ENCODE measurements at places on chromosomes 3 and 15. TPM values are rescaled to one million over a fixed set of nuclear protein-coding genes. Genes with fewer than 3 reads are reported as not detected.

DNA sequence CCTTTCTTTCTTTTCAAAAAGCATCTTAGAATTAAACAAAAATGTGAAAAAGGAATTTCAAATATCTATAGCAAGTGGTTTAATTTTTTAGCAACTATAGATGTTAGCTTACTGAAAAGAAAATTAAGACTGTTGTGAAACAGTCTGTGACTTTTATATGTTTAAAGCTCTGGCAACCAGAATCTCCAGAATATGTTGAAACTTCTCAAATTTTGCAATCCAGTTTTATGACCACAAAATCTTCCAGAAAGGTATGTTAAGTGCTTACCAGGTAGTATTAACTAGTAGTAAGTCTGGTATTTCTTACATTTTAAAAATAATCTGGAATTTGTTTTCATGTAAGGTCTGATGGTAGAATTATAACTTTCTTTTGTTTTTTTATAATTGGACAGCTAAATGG, 235.0 kb downstream of the SLC9A9 start:
- no peak for DNase-seq

DNA sequence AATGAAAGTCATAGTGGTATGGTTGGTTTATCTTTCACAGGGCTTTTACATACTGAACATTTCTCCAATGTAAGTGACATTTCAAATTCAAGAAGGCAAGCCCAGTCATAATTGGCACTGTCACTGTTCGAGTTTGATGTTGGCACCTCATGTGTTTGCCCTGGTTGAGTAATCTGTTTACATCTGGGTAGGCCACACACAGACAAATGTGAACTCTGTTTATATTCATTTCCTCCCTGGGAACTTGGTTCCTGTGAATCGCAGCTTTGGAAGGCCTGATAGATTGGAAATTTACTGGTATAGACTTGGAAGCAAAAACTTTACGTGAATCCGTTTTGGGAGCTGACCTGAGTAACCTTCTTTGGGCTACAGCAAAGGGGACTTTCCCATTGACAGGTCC, 395.2 kb upstream of the AZI2 start:
- no peak for DNase-seq

DNA sequence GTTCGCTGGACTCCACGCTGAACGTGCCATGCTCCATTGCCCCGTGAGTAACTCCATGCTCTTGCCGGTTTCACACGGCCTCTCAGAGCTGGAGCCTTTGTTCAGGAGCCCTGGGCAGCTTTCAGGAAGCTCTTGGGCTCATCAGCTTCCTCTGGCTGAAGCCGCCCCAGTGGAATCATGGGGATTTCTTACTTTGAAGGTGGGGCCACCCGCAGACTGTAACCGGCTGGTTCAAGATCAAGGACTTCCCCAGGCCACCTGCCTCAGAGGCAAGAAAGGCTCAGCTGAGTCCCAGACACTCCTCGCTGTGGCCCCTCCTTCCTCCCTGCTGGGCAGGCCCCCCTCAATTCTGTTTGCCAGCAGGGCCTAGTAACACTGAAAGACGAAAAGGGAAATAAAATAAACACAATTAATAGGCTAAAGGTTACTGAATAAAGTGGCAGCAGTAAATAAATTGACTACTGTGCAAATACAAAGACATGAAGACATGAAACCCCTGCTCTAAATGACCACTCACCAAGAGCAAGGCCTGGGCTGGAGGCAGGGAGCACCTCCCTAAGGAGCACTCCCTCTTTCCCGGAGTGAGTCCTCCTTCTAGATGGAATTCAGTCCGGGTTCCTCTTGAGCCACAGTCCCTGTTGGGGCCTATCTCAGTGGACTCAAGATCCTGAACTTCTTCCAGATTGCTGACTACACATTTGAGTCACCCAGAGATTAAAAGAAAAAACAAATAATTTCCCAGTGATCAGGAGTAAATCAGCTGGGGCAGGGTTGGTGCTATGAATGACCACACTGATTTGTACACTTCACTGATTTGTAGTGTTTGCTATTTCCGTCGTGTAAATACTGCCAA, 51.0 kb downstream of the ZDHHC19 start:
- peak; percentile 49 for DNase-seq

DNA sequence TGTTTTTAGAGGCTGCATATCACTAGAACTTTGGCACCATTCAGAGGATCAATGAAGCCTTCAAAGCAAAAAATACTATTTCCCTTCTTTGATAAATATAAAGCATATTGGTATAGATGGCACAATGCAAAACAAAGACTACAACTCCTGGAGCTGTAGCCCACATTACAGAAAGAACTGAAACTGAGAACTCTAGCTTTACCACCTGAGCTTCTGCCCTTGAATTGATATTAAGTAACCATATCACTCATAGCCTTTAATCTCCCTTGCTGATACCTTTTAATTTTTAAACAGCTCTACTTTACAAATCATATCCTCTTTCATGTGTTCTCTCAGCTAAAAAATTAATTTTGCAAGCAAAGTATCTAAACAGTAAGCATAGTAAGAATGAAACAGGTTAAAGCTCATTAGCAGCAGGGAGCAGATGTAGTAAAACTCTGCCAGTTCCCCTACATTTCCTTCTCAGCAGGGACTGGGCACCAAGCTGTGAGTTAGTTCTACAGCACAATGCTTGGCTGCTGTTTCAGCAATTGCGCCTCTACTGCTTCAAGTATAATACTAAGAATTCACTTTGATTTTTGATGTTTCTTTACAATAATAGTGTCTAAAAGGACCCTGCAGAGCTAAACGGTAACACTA, 97.9 kb upstream of the NANOGP8 start:
- no peak for DNase-seq

DNA sequence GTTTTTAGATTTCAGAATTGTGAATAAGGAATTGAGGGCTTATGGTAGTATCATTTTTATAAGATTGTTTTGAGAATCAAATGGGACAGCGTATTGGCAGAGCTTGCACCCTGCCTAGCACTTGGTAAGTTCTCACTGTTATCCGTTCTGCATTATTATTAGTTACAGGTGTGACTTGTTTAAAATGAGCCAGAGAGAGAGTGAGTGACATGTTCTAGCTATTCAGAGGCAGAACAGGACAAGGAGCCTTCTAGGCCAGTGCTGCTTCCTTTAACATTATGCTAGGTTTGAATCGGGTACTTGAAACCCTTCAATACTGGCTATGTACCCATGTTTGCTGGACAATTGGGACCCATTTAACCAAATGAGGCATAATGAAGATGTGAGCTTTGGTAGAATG, 133.7 kb downstream of the FILIP1L start:
- no peak for DNase-seq

GRCh38 chr3:162605651-162606204, 1109.1 kb downstream of the OTOL1 start:
- no peak for DNase-seq

DNA sequence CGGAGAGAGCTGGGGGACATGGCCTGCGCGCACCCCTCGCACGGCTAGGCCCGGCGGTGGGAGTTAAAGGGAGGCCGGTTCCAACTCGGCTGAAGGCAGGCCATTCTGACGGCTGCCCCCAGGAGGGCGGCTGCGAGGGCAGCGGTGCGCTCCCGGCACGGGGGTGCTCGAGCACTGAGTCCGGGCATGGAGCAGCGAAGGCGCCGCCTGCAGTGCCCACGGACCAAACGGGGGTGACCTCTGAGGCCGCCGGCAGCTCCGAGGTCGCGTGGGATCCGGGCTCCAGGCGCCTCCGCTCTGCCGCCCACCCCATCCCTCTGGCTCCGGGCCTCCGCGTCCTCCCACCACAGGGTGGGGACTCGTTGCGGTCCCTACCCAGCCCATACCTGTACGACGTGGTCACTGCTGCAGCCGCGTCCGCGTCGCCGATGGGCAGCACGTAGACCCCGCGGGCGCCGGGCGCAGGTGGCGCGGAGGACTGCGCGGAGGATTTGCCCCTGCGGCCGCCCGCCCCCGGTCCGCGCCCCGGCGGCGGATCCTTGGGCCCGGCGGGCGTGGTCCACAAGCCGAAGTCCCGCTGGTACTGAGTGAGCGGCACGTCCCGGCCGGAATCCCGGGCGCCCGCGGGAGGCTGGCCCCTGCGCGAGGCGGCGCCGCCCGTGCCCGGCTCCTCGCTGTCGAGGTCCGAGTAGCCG, 469 bp downstream of the MAP6D1 start:
- DNase-seq, result peak; percentile 66

The STRC gene
- 1.2 TPM for total RNA-seq

The PIGZ gene
- 0.37 TPM for total RNA-seq

The ZIC1 gene
- total RNA-seq, result not detected

All from Karpas-422 (cell line).